ENCODE measurements at places on chromosomes 16 and 17.
A peak's percentile ranks its signal among the peaks of the same experiment; 100 is the strongest.

- DNase-seq = no peak
Measured at GRCh38 chr16:55326261-55327092, 2.5 kb downstream of the IRX6 start.

DNA sequence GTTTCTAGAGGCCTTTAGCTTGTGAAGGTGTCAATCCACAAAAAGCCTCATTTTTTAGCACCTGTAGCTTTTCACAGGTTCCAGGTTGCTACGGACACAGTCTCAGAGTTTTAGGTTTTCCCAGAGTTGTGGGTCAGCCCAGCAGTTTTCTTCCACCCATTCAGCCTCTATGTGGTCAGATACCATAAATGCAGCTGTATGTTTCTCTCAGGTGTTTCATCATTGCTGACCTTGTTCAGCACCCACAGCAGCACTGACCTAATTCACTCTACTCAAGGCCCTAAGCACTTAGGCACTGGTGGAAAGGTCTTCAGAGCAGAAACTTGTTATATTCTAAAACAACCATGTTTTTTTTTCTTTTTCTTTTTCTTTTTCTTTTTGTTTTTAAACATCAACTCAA, 15.0 kb upstream of the SPACA3 start:
- DNase-seq = no peak

- DNase-seq = no peak
Measured at GRCh38 chr16:31064882-31065461, 9.1 kb downstream of the ZNF668 start.

DNA sequence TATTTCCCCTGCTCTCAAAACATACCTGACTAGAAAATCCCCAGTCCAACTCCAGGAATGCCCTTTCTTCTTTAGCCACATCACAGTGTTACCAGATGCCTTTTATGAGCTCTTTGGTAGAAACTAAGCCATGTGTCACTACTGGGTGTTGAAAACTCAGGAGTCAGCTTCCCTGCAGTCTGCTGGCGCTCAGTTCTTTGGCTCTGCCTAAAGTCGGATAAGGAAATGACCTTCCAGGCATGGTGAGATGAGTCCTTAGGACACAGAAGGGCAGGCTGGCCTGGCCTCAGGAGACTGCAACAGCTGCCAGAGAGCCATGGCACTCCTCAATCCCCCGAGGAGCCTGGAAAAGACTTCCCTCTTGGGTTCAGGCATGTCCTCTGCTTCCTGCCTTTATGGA, 89.1 kb downstream of the CDH13 start:
- DNase-seq = no peak

DNA sequence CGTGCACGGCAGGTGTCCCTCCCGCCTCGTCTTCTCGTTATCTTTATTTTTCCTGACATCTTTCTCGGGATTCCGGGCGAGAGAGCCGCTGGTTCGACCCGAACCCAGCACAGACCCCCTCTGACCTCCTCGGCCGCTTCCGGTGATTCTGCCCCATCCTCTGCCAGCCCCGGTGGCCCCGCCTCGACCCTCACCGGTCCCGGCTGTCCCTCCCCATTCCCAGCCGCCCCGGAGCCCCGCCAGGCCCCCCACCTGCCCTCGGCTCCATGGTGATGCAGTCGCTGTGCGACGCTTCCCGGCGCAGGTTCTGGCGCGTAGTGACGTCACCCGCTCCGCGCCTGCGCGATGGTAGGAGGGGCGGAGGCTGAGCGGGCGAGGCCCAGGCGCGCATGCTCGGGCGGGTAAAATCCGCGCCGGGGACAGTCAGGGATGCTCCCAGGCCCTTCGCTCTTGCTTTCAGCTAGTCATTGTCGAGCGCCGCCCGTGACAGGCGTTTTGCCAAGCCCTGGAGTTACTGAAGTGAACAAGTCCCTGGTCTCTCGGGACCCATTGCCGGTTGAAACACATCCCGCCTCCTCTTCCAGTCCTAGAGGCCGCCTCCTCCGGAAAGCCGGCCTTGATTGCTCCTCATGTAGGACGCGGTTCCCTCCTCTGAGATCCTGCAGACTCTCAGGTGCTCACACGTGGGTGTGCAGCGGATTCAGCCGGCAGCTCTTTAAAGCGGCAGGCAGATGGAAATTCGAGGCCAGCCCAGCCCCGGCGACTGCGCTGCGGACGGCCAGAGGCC, at the start of gene MTHFSD:
TSS of gene MTHFSD (minus strand) at position 319 of the 787 bp plus-strand sequence. CDS start at position 268, 51 bp downstream.
- peak; percentile 90 for DNase-seq

DNA sequence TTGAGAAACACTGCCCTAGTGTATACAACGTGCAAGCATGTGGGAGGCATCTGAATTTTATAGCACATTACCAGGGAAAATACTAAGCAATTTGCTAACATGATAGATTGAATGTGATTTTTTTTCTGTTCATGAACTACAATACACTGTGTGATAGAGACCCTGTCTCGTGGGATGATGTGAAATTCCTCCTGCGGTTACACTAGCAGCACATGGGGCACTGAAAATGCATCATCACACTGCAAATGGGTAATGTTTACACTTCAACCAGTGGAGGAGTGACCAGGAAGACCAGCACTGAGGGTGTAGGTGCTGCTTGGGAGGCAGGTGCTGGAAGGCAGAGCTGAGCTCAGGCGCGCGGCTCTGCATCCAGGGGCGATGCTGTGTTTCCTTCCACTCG, 28.8 kb downstream of the ORC6 start:
- no peak for DNase-seq

DNA sequence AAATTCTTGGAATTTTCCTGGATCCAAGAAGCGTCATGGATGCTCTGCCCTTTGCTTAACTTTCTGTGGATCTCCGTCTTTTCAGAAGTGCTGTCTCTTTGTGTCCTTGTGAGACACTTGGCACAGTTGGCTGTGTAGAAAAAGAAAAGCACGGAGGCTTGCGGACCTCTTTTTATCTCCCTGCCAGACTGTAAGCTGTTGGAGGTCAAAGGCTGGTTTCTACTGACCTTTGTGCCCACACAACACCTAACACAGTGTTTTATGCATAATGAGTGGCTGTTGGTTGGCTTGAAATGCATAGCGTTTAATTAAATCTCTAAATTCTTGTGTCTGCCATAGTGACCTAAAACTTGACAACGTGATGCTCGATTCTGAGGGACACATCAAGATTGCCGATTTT, 75.7 kb upstream of the CACNG3 start:
- DNase-seq = no peak

DNA sequence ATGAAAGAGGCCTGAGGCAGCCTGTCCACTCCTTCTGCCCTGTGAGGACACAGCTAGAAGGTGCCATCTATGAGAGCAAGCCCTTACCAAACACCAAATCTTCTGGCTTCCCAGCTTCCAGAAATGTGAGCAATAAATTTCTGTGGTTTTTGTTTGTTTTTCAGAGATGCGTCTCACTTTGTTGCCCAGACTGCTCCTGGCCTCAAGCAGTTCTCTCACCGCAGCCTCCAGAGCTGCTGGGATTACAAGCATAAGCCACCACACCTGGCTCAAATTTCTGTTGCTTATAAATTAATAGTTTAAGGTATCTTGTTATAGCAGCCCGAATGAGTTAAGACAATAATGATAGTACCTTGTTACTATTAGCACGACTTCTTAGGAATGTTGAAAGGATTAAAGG, 12.5 kb upstream of the SLC16A11 start:
- no peak for DNase-seq

- no peak for DNase-seq
Measured at GRCh38 chr16:15757630-15758251, 99.1 kb downstream of the MYH11 start.

- no peak for DNase-seq
Measured at GRCh38 chr16:87165151-87165550, 152.0 kb downstream of the C16orf95 start.

GRCh38 chr16:85029408-85029784, 1.8 kb downstream of the KIAA0513 start:
- peak; percentile 45 for DNase-seq

GRCh38 chr17:41542357-41542756, 14.2 kb upstream of the KRT19 start:
- no peak for DNase-seq

DNA sequence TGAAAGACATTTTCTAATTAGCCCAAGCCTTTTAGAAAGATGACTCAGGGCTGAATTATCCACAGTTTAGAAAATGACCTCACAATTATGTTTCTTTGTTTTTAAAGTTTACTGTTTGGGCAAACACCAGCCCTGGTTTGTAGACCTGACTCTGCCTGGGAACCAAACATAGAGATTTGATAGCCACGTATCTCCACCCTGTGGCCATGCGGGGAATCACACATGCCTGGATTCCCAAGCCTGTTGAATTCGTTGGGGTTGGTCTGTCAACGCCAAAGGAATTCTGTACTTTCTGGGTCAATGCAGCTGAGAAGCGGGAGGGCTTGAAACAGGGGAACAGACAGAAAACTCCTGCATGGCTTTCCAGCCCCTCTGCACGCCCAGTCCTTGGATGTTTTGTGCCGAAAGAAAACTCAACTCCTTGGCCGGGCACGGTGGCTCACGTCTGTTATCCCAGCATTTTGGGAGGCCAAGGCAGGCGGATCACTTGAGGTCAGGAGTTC, 26.9 kb downstream of the CD300A start:
- DNase-seq = peak; percentile 57

DNA sequence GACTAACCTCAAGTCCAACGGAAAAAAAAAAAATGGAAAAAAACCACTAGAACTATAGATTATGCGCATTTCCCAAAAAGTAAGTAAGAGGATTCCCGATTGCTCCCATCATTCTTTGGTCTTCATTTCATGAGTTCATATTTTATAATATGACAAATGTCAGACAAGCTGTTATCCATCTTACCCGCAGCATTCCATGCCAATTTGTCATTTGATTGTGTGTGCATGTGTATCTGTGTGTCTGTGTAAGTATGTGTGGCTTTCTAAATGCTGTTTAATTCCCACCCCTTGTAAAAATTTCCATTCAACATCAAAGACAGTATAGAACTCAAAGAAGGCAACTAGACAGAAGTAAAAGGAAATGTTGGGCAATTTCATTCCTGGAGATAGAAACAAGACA, 434.1 kb downstream of the CDH11 start:
- no peak for DNase-seq

GRCh38 chr17:5640726-5641125, 56.4 kb upstream of the NLRP1 start:
- DNase-seq = no peak

DNA sequence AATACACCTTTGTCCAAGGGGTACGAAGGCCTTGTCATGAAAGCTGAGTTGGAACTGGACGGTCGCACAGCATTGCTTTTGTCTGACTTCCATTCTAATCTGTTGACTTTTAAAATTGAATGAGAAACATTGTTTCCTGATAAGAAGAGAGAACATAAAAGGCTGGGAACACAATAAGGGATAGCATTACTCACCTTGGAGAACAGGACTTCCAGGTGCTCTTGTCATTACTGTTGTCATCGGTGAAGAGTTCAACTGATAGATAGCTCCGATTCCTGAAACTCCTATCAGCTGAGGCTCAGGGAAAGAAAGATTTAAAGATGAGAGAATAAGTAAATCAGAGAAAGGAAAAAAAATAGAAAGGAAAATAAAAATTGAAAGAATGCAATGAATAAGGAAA, 351.1 kb downstream of the KCNJ2 start:
- DNase-seq = no peak

DNA sequence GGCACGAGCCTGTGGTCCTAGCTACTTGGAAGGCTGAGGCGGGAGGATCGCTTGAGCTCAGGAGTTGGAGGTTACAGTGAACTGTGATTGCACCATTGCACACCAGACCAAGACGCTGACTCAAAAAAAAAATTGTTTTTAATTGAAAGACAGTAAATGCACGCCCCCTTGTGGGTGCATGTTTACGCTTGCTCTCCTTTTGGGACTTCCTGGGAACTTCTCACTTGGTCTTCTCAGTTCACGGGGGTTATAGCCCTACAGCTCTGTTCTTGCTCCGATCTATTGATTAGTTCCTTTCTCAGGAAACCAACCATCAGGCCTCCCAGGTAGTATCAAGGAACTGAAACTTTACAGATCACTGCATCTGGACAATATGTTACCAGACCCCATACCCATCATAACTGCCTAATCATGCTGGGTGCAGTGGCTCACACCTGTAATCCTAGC, 14.2 kb upstream of the RIPOR1 start:
- peak; percentile 72 for DNase-seq

GRCh38 chr17:17362540-17362930, 59.4 kb downstream of the NT5M start:
- DNase-seq = no peak

DNA sequence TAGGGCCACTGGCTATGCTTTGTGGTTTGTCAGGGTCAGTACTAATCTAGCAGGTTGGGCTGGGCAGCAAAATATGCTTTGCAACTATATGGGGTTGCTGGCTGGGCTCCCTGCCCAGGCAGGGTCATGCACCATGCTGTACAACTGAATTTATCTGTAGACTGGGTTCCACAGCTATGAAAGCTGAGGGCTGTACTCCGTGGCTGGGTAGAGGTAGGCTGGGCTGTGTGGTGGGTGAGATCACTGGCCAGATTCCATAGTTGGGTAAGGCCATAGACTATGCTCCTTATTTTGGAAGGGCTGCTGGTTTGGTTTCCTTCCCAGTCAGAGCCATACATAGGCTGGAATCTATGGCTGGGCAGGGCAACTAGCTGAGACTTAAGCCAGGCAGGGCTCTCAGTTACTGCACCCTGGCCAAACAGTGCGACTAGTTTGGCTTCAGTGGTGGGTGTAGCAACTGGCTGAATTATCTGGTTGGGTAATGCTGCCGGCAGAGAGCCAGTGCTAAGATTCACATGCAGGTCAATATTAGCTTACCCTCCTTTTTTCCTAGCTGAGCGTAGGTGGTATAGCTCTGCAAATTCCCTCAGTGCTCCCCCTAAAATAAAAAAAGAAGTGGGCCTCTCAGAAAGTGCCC, 769.1 kb upstream of the CDH8 start:
- DNase-seq = no peak

DNA sequence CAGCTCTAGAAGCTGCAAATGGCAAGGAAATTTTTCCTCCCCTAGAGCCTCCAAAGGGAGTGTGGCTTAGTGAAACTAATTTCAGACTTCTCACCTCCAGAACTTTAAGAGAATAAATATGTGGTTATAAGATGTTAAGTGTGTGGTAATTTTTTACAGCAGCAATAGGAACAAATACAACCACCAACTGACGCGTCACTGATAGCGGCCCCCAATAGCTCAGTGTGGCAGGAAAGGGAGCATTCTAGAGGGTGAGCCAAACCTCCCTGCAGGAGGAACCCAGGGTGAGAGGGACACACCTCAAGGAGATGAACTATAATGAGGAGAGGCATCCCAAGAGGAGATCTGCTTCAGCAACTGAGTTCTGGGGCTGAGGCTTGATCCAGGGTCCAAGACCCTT, 4.0 kb downstream of the CCL4 start:
- DNase-seq = no peak

- no peak for DNase-seq
Measured at GRCh38 chr17:59707971-59708430, 547 bp downstream of the VMP1 start.

GRCh38 chr17:44385287-44386181, 3.9 kb downstream of the ITGA2B start:
- DNase-seq = peak; percentile 60
